ENCODE measurements at places on chromosomes 12 and 14.

GRCh38 chr12:121942145-121942718 is 23.8 kb downstream of the CFAP251 start:
- no peak for DNase-seq

- peak; percentile 88 for DNase-seq
Measured at GRCh38 chr14:104224506-104225277, 86.3 kb downstream of the KIF26A start.

DNA sequence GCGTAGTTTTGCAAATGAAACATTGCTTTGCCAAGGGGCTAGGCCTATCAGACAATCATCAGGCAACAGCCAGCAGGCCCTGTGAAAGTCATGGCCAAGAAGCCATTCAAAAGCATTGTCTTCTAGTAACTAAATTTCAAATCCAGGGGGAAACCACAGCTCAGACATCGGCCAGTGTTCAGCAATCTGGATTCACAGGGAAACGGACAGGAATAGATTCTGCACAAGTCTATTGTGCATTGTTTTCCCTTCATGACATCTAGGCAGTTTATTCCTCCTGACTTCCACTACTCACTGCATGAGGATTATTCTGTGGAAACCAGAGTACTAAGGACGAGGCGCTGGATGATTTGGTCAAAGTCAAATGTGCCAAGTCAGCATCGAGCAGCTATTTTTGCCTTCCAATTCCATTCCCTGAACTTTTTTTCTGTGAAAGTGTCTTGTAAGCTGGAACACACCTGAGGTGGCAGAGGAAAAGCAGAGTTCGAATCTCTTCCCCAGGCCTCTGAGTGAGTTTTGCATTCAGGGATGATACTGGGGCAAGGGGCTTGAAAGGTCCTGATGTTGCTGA is 75.4 kb downstream of the VCPKMT start:
- DNase-seq, result no peak

GRCh38 chr14:33551963-33552362 is 398.9 kb downstream of the EGLN3 start:
- no peak for DNase-seq

DNA sequence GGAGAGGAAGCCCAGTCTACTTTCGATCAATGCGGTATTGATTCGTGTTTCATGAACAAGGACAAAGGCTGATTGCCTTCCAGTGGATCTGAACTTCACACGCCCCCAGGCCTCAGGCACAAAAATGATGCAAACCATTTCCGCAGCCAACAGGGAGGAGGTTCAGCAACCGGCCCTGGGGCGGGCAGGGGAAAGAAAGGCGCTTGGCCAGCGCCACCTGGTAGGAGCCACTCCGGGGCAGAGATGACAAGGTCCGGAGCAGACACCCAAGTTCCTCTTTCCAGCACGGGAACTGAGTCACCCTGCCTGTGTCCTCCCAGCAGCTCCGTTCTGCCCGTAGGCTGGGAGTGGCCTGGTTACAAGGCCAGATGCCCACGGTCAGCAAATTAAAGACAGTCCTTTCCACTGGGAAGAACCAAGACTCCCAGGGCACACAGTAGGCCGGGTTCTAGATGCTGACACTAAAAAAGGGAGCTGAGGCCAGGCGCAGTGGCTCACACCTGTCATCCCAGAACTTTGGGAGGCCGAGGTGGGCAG is 136.3 kb downstream of the SCARB1 start:
- no peak for DNase-seq

DNA sequence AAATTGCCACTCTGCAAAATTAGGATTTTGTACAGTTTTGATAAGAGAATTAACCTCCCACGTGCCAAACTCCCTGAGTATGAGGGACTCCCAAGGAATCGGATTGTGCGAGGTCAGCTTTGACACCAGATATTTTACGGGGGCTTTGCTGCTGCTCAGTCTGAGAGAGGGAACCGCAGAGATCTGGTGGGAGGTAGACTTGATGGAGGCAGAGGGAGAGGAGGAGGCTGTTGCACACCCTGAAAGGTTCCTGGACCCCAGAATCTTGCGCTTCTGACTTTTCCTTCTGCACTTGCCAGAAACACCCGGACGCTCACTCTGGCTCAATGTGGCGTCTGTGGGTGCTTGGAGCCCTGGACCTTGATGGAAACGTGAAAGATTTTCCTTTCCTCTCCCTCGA is 83.9 kb downstream of the PAPOLA start:
- no peak for DNase-seq

GRCh38 chr14:100298551-100299237 is 7.5 kb downstream of the SLC25A29 start:
- DNase-seq, result no peak

DNA sequence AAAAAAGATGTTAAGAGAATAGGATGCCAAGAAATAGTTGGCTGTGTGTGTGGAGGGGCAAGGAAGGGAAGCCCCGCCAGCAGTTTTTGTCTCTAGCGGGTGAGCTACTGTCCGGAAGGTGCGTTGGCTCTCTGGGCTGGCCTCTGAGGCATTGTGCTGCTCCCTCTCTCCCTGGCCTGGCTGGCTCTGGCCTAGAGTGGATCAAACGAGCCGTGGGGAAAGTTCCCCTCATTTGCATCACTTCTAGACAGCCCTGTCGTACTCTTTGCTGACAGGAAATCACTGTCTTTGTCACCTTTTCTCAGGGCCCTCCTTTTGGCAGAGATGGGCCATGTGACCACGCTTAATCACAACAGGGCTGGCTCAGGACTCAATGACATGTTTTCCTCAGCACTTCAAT is 236.1 kb upstream of the NPAS3 start:
- DNase-seq, result no peak

- no peak for DNase-seq
Measured at GRCh38 chr12:7351177-7351576, 47.3 kb downstream of the ACSM4 start.

- DNase-seq, result no peak
Measured at GRCh38 chr14:54533100-54533499, 23.4 kb downstream of the CGRRF1 start.

DNA sequence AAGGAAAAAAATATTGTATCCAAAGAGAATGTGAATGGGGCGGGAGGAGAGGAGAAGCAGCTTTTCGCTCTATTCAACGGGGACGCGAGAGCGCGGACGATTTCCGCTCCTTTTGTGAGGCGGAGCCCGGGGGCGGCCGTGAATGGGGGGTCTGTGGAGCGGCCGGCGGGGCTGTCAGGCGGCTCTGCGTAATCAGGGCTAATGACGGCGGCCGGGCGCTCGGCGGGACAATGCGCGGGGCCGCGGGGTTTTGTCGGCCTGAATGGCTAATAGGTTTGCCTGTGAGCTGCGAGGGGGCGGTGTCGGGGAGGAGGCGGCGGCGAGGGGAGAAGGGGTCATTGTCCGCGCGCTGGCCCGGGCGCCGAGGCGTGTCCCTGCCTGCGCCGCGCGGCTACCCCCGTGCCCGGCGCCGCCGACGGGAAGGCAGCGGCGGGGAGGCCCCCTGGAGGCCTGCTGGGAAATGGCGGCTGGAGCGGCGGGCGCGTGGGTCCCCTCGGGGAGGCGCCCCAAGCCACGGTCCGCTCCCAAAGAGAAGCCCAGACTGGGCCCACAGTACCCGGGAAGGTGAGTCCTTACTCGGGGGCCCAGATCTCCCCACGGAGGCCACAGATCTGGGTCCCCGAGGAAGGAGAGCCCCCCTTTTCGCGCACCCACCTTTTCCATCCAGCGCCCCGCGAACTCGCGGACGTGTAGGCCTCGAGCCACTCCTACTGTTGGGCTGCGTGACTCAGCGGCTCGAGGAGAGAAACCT is 6.0 kb downstream of the SIX6 start:
- peak; percentile 89 for DNase-seq

DNA sequence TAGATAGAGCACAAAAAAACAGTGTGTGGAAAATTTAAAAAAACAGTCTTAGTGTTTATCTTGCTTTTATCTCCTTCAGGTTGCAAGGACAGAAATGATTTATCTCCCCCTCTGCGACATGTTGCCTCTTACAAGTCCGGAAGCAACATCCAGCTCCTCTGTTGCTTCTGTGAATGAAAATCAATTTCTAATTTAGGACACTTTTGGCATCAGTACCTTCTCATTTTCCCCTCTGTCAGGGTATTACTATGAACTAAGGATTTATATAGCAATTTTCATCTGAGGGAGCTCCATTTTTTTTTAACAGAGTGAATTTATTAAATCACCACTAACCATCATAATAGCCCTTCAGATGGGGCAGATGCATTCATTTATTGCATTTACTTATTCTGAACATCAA is 116.6 kb upstream of the PLXNC1 start:
- DNase-seq, result no peak

- DNase-seq, result no peak
Measured at GRCh38 chr12:70534466-70534865, 102.8 kb downstream of the PTPRB start.

GRCh38 chr12:46470036-46470627 is 97.6 kb upstream of the SLC38A2 start:
- no peak for DNase-seq

DNA sequence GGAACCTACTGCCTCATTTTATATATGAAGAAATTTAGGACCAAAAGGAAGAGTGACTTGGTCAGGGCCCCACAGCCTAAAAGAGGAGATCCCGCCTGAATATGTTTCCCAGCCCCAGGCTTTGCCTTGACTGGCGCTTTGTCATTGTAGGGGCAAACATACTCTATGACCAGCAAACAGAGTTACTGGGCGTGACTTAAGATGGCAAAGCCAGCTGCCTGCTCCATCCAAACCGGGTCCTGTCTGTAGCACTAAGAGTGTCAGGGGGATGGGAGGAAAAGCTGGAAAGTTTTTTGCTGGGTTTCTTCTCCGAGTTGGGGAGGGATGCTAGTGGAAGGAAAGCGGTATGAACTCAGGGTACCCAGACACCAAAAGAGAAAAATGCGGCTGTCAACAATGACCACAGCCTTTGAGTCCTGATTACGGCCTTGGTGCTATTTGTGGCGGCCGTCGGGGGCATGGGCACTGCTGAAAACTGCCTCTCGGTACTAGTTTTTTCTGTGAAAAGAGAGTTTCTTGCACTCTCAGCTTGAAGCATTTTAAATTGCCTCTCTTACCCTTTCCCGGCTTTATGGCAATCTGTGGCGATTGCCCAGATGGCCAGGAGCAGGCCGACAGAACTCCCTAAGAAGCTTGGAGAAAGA is 82.7 kb downstream of the PRIMA1 start:
- no peak for DNase-seq

DNA sequence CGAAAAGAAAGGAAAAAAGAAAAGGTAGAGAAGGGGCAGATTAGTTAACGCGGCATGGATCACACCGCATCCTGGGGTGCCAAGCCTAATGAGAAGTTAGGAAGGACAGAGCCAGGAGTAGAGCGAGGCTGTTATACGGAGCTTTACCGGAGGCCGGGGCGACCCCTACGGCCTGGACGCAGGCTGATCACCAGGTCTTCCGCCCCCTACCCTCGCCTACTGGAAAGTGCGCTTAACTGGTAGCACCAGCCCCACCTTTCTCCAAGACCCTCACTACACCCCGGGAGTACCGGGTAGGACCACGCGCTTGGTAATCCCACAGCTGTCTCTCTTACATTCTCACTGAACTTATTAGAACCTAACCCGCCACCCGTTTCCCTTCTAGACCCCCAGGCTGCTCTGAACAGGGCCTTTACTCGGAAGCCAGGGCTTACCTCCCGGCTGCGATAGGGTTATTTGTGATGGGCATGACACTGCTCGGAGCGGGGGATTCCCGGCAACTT is 33.8 kb downstream of the WBP11 start:
- DNase-seq, result peak; percentile 53

GRCh38 chr14:76950055-76951020 is 78.2 kb downstream of the IRF2BPL start:
- no peak for DNase-seq

DNA sequence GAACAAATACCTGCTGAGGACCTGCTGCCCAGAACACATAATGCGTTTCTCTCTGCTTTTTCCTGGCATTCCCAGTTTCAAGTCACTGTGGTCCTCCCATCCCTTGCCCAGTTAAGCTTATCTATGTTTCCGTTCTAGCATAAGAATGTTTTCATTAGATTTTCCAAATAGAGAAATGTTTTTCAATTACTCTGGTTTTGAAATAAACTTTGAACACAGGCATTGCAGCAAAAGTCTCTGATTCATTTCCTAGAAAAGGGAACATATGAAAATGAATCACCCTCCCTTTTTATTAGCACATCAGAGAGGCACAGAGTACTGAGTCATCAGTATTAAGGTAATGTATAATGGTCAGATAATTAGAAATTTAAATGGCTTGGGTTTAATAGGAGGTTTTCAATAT is 201.1 kb upstream of the TMEM260 start:
- DNase-seq, result no peak

GRCh38 chr12:4005851-4006430 is 132.7 kb upstream of the PARP11 start:
- no peak for DNase-seq

DNA sequence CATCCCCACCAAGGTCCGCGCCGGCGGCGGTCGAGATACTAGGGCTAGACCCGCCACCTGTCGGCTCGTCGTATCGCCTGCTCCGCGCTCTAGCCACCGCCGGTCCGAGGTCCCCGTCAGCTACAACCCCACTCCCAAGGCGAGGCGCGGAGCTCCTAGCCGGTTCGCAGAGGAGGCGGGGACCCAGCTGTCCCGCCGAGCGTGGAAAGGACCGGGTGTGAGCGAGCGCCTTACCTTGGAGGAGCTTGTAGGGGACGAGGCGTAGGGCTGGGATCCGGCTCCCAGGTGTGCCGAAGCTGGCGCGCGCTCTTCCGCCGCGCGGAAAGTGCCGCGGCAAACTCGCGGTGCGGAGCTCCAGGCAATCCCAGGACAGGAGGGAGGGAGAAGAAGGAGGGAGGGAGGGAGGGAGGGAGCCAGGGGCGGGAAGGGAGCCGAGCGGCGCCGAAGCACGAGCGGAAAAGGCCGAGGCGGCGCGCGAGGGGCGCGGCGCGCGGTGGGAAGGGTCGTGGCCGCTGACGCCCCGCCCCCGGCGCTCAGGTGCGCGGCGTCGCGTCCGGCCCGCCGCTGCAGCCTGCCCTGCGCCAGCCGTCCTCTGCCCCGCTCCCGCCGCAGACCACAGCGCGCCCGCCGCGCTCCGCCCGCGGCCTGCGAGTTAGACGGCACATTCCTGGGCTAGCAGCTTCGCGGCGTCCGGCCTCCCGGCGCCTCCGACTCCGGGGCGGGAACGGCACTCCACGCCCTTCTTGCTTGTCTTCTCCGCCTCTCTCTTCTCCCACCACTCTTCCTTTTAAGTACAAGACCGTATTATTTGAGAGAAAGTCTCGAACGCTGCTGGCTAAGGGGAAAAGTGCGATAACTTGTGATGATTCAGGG is at the start of gene PAWR:
TSS of gene PAWR (minus strand) at position 327 of the 873 bp plus-strand sequence. CDS start 720 bp downstream, outside the sequence.
- peak; percentile 88 for DNase-seq

- DNase-seq, result no peak
Measured at GRCh38 chr12:106174876-106175275, 36.1 kb upstream of the NUAK1 start.
